Ascending aorta (tissue), 2 donors: ENCODE measurements at places on chromosomes 7 and 10. TPM values are rescaled to one million over a fixed set of nuclear protein-coding genes. Genes with fewer than 3 reads are reported as not detected.

SLC13A1 gene
- not detected for total RNA-seq

CTNNA3 gene
- total RNA-seq: under 0.01 TPM

DNA sequence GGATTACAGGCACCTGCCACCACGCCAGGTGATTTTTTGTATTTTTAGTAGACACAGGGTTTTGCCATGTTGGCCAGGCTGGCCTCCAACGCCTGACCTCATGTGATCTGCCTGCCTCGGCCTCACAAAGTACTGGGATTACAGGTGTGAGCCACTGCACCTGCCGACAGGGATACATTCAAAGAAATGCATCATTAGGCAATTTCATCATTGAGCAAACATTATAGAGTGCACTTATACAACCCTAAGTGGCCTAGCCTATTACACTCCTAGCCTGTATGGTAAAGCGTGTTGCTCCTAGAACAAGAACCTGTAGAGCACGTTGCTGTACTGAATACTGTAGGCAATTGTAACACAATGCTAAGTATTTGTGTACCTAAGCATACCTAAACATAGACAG lies 350.3 kb downstream of the GALNT17 start:
- no peak overlapping the region for H3K4me3 ChIP-seq
- no peaks in the 10 kb centered on the region for H3K27me3 ChIP-seq
- H3K27ac ChIP-seq: no peak overlapping the region
- H3K4me1 ChIP-seq: no peaks in the 10 kb centered on the region
- no peak for DNase-seq

- H3K36me3 ChIP-seq: no peaks in the 10 kb centered on the region
- no peaks in the 10 kb centered on the region for H3K4me1 ChIP-seq
- no peak overlapping the region for H3K27ac ChIP-seq
- no peak for DNase-seq
These were observed 2.4 kb downstream of the FAS start for GRCh38 chr10:88992921-88993524.

DNA sequence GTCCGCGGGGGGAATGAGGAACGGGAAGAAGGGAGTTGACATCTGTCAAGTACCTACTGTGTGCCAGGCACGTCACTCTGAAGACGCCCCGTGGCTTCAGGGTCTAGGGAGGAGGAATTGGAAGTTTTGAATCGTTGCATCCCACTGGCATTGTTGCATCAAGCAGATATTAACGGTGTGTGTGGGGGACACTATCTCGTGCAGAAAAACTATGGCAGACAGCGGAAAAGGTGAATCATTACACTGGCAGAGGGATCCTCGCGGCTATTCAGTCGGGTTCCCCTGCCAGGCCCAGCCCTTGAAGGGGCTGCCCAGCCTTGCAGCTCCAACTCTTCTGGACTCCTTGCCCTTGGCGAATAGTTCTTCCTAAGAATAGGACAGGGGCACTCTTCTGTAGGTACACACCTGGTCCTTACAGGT lies 1.0 kb upstream of the KIAA1549 start:
- H3K4me1 ChIP-seq: no peaks in the 10 kb centered on the region
- DNase-seq: no peak
- no peaks in the 10 kb centered on the region for H3K36me3 ChIP-seq
- H3K27ac ChIP-seq: no peak overlapping the region

- H3K4me3 ChIP-seq: no peak overlapping the region
- H3K36me3 ChIP-seq: no peaks in the 10 kb centered on the region
- H3K27ac ChIP-seq: no peak overlapping the region
- no peaks in the 10 kb centered on the region for H3K27me3 ChIP-seq
These were observed 94.9 kb downstream of the LYZL2 start for GRCh38 chr10:30534465-30535144.

- no peaks in the 10 kb centered on the region for H3K27me3 ChIP-seq
- H3K4me1 ChIP-seq: no peaks in the 10 kb centered on the region
- DNase-seq: no peak
- no peak overlapping the region for H3K27ac ChIP-seq
- no peak overlapping the region for H3K4me3 ChIP-seq
- no peaks in the 10 kb centered on the region for H3K36me3 ChIP-seq
These were observed 20.4 kb upstream of the INMT start for GRCh38 chr7:30731581-30731980.

DNA sequence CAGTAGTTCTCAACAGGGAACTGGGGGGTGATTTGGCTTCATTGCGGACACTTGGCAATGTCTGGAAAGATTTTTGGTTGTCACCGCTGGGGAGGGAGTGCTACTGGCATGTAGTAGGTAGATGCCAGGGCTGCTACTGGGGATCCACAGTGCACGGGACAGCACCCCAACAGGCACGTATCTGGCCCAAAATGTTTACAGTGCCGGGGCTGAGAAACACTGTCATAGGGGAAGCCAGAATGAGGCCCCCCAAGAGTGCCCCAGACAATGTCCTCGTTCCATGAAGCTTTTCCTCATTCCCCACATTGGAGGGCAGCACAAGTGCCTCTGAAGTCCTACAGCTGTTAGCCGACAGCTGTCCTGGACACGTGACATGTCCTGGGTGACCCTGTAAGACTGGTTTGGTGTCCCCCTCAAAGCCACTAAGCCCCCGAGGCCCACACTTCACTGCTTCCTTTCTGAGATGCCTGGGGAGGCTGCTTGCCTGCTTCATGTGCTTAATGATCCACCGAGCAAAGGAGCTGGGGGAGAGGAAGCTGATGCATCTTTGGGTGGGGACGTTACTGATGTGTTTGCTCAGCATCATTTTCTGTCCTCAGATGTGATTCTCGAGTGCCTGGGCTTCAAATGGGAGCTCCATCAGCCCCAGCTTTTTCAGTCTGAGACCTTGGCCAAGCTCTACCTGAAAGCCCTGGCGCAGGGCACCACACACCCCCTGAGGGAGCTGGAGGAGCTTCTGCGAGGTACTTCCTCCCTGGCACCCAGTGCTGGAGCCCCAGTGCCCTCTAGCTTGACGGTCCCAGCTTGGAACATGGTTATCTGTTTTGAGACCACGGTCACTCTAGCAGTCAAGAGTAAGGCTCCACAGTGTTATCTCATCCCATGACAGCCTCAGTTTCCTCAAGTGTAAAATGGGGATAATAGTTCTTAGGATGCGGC lies 14.7 kb downstream of the BTBD16 start:
- no peak overlapping the region for H3K4me3 ChIP-seq
- peaks cover 18% of the 10 kb centered on the region for H3K4me1 ChIP-seq
- DNase-seq: no peak
- H3K36me3 ChIP-seq: no peaks in the 10 kb centered on the region

DNA sequence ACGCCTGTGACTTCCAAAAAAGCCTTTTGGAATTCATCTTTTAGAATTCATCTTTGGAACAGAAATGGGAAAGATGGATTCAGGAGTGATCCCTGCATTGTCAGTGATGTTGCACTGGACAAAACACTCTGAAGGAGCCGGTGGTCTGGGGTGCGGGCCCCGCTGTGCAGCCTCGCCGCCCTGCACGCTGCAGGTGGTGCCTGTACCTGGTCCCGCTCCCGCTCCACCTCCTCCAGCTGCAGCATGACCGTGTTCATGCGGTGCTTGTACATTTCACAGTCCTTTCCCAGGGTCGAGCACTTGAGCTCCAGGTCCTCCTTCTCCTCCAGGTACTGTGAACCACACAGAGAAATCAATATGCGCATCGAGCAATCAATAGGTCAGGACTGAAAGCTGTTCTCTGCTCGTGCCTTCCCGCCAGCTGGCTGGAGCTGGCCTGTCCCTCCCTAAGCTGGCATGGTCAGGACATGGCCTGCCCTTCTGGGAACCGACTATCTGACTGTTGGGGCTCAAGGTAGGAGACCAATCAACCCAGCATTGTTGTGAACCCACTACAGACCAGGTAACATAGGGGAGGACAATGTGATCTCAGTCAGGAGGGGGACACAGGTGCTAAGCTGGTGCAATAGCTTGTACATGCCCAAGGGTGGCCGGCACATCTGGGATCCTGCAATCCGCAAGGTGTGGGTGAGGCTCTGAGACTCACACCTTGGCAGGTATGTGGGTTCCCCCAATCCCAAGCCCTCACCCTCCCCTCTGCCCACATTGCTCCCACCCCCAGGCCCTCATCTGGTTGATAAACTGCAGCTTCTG lies 93.8 kb upstream of the GNA12 start:
- H3K4me3 ChIP-seq: no peak overlapping the region
- no peaks in the 10 kb centered on the region for H3K4me1 ChIP-seq
- H3K27ac ChIP-seq: no peak overlapping the region

DNA sequence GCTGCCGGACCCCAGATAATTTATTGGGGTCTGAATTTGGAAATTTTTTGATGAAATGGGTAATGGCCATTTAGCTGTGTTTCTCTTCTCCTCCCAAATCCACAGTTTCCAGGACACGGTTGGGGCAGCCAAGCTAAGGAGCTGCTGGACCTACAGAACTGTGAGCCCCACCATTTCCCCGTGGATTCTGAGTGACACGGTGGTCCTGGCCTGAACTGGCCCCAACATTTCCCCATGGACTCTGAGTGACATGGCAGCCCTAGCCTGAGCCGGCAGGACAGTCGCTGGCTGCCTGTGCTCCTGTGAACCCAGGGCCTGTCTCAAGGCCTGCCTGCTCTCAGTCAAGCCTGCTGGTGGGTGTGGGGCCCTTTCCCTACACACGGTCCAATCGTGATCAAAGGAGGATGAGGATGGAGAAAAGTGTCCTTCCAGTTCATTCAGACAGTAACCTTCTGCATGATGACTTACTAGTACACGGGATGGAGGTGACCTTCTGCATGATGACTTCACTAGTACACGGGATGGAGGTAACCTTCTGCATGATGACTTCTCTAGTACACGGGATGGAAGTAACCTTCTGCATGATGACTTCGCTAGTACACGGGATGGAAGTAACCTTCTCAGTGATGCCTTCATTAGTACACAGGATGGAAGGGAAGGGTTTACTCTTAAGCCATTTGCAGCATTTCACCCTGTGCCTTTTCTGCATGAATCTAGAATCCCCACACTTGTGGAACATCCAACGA lies 359.9 kb downstream of the GLRX3 start:
- H3K27me3 ChIP-seq: no peaks in the 10 kb centered on the region
- no peak for DNase-seq
- no peaks in the 10 kb centered on the region for H3K36me3 ChIP-seq

DNA sequence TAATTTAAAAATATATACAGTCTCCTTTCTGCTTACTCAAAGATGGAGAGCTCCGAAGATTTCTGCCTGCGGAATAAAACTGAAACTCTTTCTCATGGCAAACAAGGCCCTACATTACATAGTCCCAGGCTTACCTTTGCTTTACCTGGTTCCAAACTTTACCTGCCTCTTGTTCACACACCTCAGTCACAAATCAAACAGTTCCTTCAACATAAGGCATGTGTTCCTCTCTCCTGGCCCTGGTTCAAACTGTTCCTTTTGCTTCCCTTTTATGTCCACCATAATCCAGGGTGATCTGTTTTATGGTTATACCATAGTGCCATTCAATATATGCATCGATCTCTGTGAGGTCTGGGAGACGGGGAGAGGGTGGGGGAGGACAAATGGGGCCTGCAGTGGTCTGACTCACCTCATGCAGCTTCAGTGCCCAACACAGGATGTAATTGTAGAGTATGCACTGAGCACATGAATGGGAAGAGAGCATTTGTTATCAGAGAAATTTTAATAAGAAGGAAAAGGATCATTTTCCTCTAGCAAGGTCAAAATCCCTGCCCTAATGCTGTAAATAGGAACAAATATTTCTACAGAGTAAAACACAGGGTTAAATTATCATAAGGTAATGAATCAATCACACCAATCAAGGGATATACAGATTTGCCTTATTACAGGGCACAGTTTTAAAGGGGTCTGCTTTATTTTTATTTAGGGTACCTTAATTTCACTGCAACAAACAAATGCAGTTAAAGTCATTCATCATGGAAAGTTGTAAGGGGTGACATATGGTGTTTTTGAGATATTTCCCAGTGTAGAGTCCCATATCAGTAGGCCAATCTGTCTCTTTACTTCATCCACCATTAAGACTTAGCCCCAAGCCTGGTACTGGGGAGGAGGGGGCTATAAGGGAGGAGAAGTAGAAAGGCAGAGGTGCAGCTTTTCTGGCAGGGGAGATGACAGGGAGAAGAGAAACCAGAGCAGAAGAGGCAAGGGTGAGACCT lies 88.8 kb upstream of the PDE1C start:
- peaks cover 12% of the 10 kb centered on the region for H3K4me1 ChIP-seq
- no peak for DNase-seq
- H3K36me3 ChIP-seq: no peaks in the 10 kb centered on the region
- H3K27me3 ChIP-seq: no peaks in the 10 kb centered on the region

- H3K4me3 ChIP-seq: no peak overlapping the region
- H3K27ac ChIP-seq: no peak overlapping the region
- DNase-seq: no peak
- no peaks in the 10 kb centered on the region for H3K4me1 ChIP-seq
These were observed 5.5 kb upstream of the ARID5B start for GRCh38 chr10:61895898-61896600.

DNA sequence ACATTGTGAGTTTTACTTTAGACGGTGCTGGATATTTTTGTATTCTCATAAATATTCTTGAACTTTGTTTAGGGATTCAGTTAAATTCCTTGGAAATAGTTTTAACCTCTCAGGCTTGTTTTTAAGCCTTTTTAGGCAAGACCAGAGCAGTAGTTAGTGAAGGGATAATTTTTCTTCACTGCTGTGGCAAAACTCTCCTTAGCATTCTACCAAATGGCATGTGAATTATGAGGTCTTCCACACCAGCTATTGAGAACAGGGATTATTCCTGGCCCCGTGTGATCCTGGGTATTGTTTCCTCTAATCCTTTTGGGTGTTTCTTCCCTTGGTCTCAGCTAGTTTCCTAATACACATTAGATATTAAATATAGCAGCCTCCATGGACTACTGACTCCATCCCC lies 46.2 kb downstream of the CCDC71L start:
- H3K27ac ChIP-seq: no peak overlapping the region
- H3K4me3 ChIP-seq: no peak overlapping the region
- no peak for DNase-seq
- H3K27me3 ChIP-seq: no peaks in the 10 kb centered on the region

GRCh38 chr10:79490400-79491142 lies 21.8 kb upstream of the EIF5AL1 start:
- no peaks in the 10 kb centered on the region for H3K36me3 ChIP-seq
- no peak overlapping the region for H3K4me3 ChIP-seq
- H3K27ac ChIP-seq: no peak overlapping the region
- no peak for DNase-seq

- H3K4me1 ChIP-seq: peaks cover 8% of the 10 kb centered on the region
- peak overlapping the region; percentile 88 for H3K4me3 ChIP-seq
- no peak for DNase-seq
- H3K27ac ChIP-seq: no peak overlapping the region
- no peaks in the 10 kb centered on the region for H3K36me3 ChIP-seq
These were observed 437 bp upstream of the CFAP69 start for GRCh38 chr7:90244565-90244908.

- no peaks in the 10 kb centered on the region for H3K4me1 ChIP-seq
- H3K4me3 ChIP-seq: no peak overlapping the region
- no peaks in the 10 kb centered on the region for H3K36me3 ChIP-seq
- no peak overlapping the region for H3K27ac ChIP-seq
- no peak for DNase-seq
These were observed 268.0 kb downstream of the ADRA2A start for GRCh38 chr10:111344804-111345203.
